A673 (cell line): ENCODE measurements at places on chromosomes 7 and 10. TPM values are rescaled to one million over a fixed set of nuclear protein-coding genes. Genes with fewer than 3 reads are reported as not detected.

Gene BCL7B
- 53.0 and 56.3 TPM in 2 replicates for total RNA-seq

DNA sequence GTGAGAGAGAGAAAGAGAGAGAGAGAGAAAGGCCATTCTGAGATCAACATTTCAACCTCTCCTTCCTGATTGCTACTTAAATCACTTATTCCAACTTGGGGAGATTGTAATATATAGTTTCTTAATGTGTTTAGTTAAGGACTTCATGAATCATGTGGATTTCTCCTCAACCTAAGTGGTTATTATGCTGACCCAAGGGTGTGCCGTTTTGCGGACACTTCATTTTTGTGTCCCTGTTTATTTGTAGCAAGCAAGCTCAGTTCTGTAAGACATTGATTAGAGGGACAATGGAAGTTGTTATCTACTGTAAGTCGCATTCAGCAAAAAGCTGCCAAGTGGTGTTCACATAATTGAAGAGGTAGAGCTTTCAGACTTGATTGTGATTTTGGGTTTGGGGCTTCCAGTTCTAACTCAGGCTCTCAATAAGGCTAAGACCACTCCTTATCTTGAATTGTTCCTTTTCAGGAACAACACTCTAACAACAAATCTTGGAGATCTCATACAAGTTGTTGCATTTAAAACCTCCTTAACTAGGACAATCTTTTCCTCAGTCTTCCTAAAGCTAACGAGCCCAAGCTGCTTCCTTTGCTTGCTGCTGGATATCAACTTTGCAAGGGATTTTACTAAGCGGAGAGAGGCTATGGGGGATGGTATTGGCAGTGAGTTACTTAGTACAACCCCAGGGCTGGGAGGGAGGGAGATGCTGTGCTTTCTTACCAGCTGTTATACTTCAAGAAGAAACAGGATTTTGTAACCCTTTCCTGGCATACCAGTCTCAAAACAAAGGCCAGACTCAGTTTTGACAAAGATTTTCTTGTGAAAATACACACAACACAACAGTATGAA is 19.8 kb upstream of the COL1A2 start:
- peak; percentile 91 for DNase-seq

DNA sequence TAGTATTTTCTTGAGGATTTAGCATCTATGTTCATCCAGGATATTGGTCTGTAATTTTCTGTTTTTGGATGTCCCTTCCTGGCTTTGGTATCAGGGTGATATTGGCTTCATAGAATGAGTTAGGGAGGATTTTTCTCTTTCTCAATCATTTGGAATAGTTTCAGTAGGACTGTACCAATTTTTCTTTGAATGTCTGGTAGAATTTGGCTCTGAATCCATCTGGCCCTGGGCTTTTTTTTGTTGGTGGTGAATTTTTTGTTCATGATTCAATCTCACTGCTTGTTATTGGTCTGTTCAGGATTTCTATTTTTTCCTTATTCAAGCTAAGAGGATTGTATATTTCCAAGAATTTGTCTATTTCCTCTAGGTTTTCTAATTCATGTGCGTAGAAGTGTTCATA is 192.7 kb downstream of the KIF20B start:
- DNase-seq: no peak

- DNase-seq: no peak
Observed at GRCh38 chr10:86423739-86424138, 57.1 kb upstream of the GRID1 start.

- peak; percentile 34 for DNase-seq
Observed at GRCh38 chr7:85890244-85890811, 703.5 kb upstream of the SEMA3D start.

GRCh38 chr10:13930120-13930519 is 343.4 kb downstream of the PRPF18 start:
- DNase-seq: no peak

DNA sequence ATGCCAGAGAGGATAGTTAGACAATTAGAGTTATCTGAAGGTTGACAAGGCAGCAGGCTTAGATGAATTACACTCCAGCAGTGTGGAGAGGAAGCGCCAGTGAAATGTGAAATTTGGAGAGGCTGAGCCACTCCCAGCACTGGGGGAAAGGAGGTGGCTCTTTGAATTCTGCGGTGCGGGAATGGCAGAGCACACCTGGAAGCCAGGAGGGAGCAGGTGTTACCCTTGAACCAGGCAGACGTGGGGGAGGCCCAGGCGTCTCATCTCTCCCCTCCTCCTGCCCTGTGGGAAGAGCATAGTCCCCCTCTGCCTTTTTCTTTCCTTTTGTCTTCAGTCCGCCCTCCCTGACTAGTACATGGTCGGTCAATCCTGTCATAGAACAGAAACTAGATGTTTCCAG is 203.1 kb downstream of the DPP6 start:
- DNase-seq: no peak

Gene AKR1C3
- total RNA-seq: 618 and 627 TPM in 2 replicates

- DNase-seq: no peak
Observed at GRCh38 chr10:8910314-8910713, 855.8 kb downstream of the GATA3 start.

- DNase-seq: no peak
Observed at GRCh38 chr10:119314486-119314885, 107.1 kb downstream of the GRK5 start.

- DNase-seq: no peak
Observed at GRCh38 chr10:52870562-52870961, 98.0 kb upstream of the MBL2 start.

Gene TTYH3
- 248 and 256 TPM in 2 replicates for total RNA-seq

Gene LBX1
- not detected in 2 replicates for total RNA-seq

GRCh38 chr10:120557311-120557710 is 100.3 kb downstream of the PLPP4 start:
- no peak for DNase-seq

GRCh38 chr10:29926693-29927048 is 132.7 kb downstream of the JCAD start:
- peak; percentile 64 for DNase-seq

DNA sequence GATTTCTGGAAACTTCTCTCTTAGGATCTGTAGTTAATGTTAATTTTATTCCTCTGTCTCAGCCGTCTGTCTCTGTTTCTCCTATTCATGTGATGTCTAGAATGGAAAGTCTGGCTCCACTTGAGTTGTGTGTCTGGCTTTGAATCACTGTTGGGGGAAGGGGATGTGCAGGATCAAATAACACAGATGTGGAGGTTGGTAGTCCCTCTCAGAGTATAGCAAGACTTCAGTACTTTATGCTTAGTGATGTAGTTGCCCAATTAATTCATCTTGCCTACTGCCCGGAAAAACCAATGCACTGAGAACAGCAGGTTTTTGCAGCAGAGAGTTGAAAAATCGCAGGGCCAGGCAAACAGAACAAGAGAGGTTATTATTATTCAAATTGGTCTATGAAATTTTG is 79.2 kb downstream of the PHTF2 start:
- DNase-seq: peak; percentile 20

DNA sequence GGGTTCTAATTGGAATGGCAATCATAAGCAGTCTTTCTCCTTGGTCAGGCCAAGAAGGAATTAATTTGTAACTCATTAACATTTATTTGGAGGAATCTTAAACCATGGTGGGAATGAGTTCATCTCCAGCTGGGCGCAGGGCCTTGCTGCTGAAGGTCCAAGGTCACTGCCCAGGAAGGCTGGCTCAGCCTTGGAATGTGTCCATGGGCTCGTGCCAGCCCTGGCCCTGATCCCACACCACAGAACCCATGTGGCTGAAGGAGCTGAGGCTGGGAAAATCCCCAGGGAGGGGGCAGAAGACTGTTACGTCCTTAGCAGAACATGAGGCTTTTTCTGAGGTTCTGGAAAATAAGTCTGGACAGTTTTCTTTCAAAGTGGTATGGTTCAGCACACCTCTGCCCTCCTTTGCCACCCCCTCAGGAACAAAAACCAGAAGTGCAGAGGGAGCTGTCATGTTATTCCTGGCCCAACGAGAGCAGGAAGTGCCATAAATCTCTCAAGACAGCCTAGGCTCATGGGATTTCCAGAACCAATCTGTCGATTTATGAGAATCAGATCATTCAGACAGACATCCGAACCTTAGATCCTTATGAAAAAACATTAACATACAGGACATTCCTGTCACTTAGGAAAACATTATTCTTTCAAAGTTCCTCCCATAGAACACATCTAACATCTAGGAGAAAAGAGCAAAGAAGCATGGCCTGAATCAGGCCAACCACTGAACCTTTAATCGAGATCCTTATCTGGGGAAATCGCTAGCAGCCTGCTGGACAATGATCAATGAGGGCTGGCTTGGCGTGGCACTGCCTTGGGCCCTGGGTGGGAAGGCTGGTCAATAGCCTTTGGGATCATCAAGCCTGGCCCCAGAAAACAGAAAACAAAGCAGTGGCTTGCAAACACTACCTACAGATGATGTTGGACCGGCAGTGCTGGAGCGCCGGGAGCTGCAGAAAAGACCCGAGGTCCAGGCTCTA is 134.3 kb downstream of the TAX1BP1 start:
- no peak for DNase-seq

Gene ARMS2
- total RNA-seq: not detected in 2 replicates

Gene CPA4
- 0.35 TPM in 1 of 2 replicates, not detected in the other for total RNA-seq

Gene LRRC61
- 48.1 and 48.5 TPM in 2 replicates for total RNA-seq

DNA sequence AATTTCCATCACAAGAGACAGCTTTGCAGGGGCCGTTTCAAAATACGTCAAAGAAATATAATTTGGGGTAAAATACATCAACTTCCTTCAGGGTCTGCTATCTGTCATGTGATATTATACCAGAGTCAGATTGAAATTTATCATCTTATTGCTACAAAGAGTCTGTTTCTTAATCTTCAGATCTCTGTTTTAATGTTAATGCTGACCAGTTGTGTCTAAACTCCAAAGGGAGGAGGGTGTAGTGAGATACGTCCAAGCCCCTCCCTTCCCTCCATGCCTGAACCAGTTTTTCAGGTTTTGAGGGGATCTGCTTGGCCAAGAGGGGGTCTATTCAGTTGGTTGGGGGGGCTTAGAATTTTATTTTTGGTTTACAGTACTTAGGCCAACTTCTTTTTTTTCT is 891.6 kb downstream of the GRM8 start:
- no peak for DNase-seq

Gene SHTN1
- 39.9 and 40.6 TPM in 2 replicates for total RNA-seq

DNA sequence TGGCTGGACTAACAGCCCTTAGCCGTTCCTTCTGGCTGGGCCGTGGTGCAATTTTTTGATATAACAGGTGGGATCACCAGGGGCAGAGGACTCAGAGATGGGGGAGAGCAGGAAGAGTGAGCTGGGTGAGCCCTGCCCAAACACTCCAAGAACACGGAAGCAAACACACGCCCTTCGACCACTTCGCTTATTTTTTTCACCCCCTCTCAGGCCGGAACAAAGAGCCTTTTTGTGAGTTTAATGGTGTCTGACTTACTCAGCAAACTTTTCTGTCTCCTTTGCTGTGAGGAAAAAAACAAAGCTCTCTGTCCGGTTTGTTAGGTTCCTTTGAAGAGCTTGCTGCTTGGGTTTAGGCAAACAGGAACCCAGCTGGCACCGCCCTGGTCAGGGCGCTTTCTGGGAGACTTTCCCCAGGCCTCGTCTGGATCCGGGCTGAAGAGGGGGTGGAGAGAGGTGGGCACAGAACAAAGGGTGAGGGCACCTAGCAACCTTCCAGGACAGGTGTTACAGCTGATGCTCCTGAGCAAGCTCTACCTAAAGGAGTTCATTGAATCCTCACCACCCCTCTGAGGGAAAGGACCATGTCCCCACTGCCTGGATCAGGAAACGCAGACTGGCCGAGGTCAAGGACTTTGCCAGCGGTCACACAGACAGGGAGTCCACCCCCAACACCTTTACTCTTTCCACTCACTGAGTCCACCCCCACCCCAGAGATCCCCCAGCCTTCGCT is 23.3 kb downstream of the CALML3 start:
- no peak for DNase-seq

DNA sequence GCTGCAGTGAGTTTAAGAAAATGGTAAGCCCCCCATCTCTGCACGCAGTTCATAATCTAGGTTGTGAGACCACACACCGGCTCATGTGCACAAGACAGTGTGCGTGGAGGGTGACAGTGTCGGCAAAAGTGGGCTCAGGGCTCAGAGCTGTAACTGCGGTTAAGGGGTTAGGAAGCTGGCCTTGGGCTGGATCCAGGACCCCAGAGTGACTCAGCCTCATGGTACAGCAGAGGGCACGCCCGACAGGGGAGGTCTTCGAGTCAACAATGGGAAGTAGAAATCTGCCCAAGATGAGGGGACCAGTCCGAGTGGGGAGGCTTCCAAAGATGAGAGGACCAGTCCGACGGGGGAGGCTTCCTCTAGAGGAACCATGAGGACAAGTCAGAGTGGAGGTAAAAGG is 437.7 kb downstream of the DNAJB6 start:
- DNase-seq: no peak

DNA sequence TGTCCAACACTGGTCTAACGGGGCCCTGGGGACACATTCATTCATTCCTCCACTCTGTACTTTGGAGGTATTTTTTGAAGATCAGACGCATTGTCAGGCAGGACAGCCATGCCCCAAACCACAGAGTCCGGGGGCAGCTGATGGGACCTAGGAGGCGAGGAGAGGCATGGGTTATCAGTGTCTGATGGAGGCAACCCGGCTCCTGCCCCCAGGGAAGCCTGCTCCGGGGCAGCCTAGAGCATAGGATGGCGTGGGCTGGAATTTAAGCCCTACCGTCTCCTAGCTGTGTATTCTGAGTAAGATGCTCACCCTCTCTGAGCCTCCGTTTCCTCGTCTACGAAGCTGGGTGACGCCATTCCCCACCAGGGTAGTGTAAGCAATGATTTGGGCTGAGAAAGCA is 55.4 kb upstream of the ELN start:
- DNase-seq: no peak

DNA sequence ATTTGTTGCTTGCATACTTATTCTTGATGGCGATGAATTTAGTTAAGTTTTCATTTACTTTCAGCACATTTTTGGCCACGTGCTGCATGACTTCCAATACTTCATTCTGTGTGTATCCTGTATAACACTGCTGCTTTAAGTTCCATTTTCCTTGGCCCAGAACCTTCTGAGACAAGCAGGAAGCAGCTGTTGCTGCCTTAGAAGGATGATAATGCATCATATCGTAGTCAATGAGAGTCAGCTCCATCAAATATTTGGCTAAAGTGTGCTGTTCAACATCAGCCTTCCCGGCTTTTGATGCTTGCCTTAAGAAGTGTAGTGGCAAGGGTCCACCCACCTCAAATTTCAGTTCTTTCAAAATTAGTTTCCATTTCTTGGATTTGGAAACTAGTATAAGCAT is 59.2 kb upstream of the GLCCI1 start:
- DNase-seq: no peak

DNA sequence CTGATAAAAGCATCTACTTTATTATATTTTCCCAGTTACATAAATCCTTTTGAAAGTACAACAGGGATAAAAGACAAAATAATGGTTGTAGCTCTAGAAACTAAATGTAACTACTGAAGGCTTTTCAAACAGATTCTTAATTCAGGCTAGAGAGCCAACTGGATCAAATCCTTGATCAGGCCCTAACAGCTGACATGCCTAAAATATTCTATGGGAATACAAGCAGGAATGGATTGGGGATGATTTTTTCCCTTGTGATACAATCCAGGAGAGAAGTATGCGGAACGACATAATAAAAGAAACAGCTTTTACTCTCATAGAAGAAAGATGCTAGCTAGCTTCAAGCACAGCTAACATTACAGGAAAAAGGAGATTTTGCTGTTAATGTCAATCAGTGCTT is 49.0 kb downstream of the NT5C2 start:
- no peak for DNase-seq
